ENCODE measurements at places on chromosomes 5 and 9. TPM values are rescaled to one million over a fixed set of nuclear protein-coding genes. Genes with fewer than 3 reads are reported as not detected.

Gene DRD1
- not detected for total RNA-seq

Gene SVEP1
- total RNA-seq: under 0.01 TPM

Gene PCDHB5
- under 0.01 TPM for total RNA-seq

Gene CARTPT
- total RNA-seq: not detected

GRCh38 chr5:83955916-83956315 lies 235.3 kb upstream of the HAPLN1 start:
- DNase-seq: no peak

DNA sequence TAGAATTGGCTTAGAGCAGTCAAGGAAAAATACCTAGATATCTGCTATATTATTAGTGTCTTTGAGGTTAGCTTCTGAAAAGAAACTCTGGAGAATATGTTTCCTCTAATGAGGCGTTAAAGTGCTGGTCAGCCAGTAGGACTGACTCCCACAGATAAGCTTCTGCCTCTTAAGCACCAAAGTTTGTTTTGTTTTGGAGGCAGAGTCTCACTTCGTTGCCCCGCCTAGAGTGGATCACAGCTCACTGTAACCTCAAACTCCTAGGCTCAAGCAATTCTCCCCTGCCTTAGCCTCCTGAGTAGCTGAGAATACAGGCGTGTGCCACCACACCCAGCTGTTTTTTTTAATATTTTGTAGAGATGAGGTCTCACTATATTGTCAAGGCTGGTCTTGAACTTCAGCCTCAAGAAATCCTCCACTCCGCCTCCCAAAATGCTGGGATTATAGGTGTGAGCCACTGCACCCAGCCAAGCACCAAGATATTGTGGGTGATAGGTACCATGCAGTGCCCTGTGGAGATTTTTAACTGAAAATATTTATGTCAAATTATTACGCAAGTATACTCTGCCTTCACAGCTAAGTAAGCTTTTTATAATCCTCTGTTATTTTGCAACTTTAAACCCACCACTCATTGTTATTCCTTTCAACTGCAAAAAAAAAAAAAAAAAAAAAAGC lies 24.7 kb upstream of the TMEM171 start:
- DNase-seq: no peak

GRCh38 chr5:59293700-59294099 lies 599.8 kb downstream of the PDE4D start:
- no peak for DNase-seq

DNA sequence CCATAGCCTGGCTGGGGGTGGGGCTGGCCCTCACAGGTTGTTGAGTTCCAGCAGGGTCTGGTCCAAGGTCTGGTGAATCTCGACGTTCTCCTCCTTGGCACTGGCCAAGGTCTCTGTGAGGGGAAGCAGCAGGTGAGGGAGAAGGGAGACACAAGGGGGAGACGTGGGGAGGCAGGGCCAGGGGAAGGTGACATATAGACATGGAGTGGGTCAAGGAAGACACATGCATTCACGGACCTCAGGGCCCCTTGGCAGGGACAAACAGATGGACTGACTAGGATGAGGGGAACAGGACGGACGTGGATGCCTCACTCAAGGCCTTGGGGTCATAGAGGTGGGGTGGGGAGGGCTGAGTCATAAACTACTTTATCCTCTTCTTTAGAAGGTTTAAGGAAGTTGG lies 7.7 kb downstream of the TPM2 start:
- no peak for DNase-seq

- DNase-seq: no peak
These were observed 150.8 kb downstream of the MEF2C start for GRCh38 chr5:88732181-88732633.

DNA sequence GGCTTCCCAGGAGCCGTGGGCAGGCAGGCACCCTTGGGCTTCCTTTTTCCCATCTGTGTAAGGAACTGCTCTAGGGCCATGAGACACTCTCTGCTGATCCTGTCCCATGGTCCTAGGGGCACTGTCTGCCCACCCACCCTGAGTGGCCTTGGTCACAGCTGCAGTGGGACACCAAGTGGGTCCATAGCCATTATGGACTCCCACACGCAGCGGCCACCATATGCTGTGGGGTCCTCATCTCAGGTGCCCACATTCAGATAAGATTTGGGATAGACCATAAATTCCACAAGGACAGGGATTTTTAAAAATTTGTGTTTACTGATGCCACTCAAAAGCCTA lies 180.8 kb downstream of the AUH start:
- no peak for DNase-seq
